ENCODE measurements at places on chromosomes 3 and 15.

- DNase-seq: no peak
Measured at GRCh38 chr15:32923176-32923575, 205.4 kb downstream of the GREM1 start.

GRCh38 chr3:161067335-161067734, 37.8 kb downstream of the B3GALNT1 start:
- no peak for DNase-seq

DNA sequence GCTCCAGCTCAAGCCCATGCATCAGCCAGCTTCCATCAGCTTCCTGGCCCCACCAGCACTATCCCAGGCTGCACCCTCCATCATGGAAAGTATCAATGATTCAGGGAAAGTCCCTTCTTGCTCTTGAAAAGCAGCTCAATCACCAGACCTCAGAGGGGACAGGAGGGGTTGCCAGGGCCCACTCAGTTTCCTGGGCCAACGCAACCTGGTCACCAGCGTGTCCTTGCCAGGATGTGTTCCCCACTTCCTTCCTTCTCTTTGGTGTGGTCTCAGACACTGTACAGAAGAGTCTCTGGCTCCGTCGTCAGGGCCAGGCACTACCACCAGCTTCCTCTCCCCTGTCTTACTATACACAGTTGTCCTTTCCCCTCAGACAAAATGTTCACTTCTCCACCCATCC, 3.0 kb downstream of the HDC start:
- DNase-seq: no peak

- DNase-seq: no peak
Measured at GRCh38 chr3:127366383-127366782, 78.5 kb upstream of the PRR20G start.

- DNase-seq: no peak
Measured at GRCh38 chr3:197031315-197032285, 2.0 kb upstream of the MELTF start.

DNA sequence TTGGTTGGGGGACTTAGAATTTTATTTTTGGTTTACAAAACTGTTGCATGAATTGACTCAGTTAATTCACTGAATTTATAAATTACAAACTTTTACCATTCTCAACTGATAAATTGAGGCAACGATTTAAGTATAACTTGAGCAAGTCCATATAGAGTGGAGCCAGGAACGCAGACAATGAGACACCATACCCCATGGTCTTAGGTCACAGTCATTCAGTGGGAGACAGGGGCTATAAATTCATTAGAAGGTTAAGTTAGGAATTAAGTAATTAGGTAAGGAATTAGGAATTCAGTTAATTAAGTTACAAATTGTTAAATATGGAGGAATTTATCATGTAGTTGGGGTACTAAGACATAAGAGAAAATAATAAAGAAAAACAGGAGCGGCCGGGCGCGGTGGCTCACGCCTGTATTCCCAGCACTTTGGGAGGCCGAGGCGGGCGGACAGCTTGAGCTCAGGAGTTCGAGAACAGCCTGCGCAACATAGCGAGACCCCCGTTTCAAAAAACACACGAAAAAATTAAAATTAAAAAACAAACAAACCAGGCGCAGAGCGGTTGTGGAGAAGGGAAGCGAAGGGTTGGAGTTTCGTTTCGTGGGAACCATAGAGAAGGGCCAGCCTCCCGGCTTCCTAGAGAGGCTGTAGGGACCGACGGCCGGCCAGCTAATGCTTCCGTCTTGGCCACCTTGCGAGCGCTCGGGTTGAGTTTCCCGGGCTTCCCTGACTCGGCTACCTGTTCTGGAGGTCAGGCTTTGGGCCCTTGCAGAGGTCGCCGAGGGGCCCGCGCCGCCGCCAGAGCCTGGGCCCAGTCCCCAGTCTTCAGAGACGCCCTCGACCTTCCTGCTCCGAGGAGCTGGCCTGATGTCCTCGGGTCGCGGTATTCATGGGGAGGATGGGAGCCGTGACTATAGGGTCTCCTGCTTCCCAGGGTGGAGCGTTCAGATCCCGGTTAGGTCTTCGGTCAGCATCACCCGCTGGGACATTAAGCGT, at the start of gene ZNF619:
Gene ZNF619, plus strand, starts transcription at position 645 of the 993 bp plus-strand sequence. CDS start 858 bp downstream, outside the sequence.
- DNase-seq: peak; percentile 5

DNA sequence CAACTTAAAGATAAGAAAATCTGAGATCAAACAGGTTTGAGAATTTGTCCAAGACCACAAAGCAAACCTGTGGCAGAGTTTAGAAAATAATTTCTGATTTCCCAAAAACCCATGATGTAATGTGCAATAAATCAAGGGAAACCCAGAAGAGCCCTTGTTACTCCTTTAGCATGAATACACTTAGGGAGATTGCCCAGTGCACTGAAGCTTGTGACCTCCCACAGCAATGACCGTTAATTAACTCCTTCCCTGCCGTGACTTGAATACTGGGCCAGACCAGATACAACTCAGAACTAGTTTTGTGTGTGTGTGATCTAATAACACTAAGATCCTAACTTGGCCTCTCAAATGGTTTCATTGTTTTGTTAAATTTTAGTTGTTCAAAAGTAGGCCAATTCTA, 2.5 kb downstream of the PRKAR2A start:
- DNase-seq: no peak

- no peak for DNase-seq
Measured at GRCh38 chr3:194103505-194103904, 32.4 kb upstream of the HES1 start.

GRCh38 chr3:87335931-87336330, 59.5 kb upstream of the POU1F1 start:
- no peak for DNase-seq

DNA sequence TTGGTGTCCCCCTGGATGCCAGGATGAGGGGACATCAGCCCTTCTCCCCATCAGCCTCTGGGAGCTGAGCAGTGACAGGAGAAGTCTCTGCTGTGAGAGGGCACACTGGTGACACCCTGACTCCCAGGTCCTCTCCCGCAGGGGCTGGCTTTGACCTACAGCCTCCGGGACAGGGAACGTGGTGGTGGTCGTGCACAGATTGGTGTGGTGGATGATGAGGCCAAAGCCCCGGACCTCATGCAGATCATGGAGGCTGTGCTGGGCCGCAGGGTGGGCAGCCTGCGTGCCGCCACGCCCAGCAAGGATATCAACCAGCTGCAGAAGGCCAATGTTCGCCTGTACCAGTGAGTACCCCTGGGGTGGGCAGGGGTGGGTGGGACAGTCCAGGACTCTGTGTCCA, 6.8 kb downstream of the VILL start:
- no peak for DNase-seq

GRCh38 chr15:36601497-36601932, 22.1 kb downstream of the CDIN1 start:
- no peak for DNase-seq

DNA sequence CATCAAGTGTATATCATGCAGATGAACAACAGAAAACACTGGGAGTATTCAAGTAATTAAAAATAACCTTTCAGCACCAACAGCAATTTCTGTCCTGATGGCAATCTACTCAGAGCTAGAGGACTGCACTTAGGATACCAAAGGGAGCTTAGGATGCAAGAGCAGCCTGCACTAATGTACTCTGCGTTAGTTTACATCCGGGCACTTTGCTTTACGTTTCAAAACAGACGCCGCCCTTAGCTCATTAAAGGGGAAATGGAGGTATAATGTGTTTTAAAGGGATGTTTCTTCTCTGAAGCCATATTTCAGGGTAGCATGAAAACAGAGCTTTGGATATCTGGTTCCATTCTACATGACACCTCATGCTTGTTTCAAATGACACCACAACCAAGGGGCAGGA, 14.0 kb upstream of the B3GNT5 start:
- no peak for DNase-seq

- DNase-seq: no peak
Measured at GRCh38 chr3:175778994-175779393, 919.9 kb downstream of the NAALADL2 start.
